ENCODE measurements at places on chromosomes 5 and 9.

- no peak for DNase-seq
Measured at GRCh38 chr5:14818931-14819790, 52.4 kb downstream of the ANKH start.

- no peak for DNase-seq
Measured at GRCh38 chr5:65017636-65018035, 248.9 kb downstream of the CWC27 start.

DNA sequence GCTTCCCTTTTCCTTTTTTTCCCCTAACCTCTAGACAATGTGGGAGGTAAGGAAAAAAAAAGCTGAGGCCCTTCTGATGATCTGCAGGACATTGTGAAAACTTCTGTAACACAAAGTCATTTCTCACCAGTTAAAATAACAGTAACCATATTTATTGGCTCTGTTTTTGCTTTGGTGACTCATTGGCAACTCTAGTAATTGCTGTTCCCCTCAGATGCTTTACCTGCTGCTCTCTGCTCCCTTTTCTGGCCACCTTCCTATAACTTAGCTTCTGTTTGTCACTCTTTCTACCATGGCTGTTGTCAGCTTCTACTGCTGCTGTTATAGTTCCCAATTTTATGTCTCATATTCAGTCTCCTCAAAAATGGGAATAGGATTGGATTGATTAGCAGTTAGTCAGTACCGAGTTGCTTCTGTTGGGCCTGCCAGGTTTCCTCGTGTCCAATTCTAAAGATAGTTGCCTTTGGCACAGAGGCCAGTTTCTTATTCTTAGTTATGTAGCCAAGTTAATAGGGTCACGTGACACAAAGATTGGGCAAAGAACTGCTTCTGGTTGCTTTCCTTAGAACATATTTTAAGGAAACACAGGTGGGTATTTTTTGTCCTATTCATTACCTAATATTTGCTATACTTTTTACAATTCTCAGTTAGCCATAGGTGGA is 16.8 kb downstream of the SCAMP1 start:
- DNase-seq = no peak

DNA sequence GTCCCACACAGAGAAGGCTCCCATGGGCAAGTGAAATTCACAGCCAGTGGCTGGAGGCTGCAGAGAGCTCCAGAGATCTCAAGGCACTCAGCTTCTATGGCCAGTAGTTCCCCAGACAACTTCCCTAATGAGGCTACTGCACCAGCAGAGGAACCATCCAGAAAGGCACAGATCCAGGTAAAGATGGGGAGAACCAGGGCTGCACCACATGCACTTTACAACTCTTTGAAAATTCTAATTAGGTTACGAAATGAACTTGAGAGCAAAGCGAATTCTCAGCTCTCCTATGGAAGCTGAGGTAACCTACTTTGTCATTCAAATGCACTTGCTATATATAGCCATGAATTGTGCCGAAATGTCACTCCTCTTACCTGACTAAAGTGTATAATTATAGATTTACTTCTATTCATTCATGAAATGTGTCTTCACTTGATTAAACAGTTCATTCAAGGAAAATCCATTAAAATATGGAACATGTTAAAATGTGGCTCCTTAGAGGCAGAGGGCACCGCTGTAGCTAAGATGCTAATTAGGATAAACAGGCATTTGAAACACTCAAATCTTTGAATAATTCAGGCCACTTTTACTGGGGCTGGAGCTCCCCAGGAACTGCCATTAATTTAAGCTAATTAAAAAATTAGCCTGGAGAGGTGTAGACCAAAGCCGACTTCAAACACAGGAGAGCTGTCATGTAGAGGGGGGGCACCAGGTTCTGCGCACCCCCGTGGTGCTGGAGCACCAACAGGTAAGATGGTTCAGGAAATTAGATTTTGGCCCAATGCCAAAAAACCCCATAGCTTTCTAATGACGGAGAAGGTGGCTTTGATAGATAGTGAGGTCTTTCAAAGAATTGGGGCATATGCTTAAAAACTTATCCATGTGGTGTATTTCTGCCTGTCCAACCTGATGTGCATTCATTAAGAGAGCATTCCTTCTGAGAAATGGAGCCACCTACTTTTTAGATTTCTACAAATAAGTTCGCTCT is 204.1 kb downstream of the GABBR2 start:
- no peak for DNase-seq

DNA sequence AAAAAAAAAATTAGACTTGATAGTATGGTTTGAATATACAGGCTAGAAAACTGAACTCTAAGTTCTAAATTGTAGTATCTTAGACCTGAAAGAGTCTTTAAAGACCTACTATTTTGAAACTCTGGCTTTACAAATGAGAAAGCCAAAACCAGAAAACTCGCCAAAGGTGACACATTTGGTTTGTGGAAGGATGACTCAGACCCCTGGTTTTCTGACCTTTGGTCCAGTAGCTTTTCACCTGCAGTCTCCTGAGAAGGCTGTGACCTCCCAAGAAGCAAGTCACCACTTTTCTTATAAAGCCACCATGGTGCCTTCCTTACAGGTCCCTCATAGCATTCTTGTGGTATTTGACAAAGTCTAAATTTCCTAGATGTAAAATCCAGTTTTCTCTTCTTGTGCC is 102.1 kb upstream of the CEP78 start:
- no peak for DNase-seq

DNA sequence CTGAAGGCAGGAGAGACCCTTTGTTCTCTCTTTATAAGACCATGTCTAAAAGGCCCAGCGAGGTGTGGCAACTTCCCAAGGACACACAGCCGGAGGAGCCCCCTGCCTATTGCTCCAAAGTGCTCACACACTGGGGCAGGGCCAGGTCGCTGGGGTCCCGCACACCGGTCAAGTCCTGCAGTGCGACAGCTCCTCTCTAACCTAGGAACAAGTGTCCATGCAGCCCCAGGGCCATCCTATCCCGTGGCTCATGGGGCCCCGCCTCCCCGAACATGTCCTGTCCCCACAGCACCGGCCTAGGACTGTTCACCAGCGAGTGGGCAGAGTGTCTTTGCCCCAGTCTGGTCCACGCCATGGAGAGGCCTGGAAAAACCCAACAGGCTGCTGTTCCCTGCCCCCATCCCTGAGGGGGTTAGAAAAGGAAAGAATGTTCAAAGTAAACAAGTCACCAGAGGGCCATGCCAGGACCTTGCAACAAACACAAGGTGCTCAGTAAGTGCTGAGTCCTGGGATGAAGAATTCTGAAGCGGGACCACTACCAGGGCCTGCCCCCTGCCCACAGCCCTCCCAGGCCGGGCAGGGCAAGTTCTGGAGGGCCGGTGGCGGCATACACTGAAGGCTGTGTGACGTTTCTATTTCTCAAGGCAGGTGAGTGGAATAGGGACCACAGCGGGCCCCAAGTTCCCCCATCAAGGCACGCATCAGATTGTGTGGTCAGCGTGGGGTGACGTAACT is 938 bp downstream of the NINJ1 start:
- DNase-seq = peak; percentile 72

GRCh38 chr5:74540622-74541021 is 99.9 kb downstream of the ENC1 start:
- no peak for DNase-seq

DNA sequence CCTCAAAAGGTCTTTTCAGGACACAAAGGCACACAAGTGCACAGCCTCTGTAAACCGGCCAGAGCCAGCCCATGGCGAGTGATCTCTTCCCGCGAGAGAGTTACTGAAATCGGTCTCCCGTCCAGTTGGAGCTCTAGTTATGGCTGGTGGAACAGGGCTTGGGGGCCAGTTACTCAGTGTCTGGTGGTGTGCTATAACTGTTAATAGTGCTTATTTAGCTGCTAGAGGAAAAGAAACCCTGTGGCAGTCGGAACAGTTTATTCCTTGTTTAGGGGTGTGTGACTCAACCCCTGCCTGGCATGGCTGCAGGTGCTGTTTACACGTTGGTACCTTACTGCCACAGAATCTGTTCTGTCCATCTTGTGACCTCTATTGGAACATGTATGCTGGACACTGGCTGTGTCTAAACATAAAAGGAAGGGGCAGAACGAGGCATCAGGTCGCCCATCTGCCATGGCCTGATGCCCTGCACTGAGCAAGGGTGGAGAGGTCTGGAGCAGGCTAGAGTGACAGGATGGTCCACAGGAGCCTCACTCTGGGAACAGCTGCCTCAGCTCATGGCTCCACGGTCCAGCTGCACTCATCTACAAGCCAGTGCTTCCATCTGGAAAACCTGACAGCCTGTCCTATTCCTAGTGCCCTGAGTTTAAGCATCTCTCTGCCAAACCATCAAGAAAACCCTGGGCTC is 49.6 kb upstream of the SIMC1 start:
- no peak for DNase-seq

DNA sequence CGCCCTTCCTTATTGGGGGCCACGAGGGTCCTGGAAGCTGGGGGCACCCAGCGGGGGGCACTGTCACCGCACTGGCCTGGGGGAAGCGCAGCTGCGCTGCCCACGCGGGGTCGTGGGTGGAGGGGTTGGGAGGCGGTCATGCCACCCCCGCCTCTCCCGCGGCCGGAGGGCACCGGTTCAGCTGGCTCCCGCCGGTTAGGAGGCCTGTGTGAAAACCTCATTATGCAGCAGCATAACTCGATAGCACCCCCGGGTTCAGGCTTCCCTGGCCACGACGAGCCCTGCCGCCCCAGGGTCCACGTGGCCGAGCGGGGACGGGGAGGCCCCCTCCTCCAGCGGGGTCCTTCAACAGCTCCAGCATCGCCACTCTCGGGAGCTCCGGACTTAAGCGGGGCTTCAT is 91.2 kb upstream of the ERCC6L2 start:
- no peak for DNase-seq

- no peak for DNase-seq
Measured at GRCh38 chr5:88748666-88749065, 134.3 kb downstream of the MEF2C start.

GRCh38 chr5:16140944-16141343 is 38.6 kb downstream of the MARCHF11 start:
- DNase-seq = no peak

- DNase-seq = no peak
Measured at GRCh38 chr9:16626577-16627130, 243.8 kb downstream of the BNC2 start.

- DNase-seq = no peak
Measured at GRCh38 chr5:87850843-87851242, 417.8 kb downstream of the TMEM161B start.

- no peak for DNase-seq
Measured at GRCh38 chr9:69145144-69145715, 28.8 kb upstream of the TJP2 start.

- no peak for DNase-seq
Measured at GRCh38 chr5:153168241-153168640, 322.2 kb upstream of the GRIA1 start.

- no peak for DNase-seq
Measured at GRCh38 chr5:139660105-139660922, 12.2 kb downstream of the CXXC5 start.

DNA sequence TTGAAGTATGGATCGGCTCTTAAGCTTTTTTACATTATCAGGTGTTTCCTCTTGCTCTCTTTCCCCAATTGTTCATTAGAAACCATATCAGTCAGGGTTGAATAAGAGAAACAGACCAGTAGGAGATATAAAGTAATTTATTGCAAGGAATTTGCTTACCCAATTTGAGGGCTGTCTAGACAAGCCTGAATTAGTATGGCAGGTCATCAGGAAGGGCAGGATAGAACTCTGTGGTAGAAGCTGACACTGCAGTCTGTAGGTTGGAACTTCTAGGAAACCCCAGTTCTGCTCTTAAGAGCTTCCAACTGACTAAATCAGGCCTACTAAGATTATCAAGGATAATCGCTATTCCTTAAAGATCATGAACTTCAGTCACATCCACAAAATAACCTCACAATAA is 24.3 kb downstream of the ISOC1 start:
- no peak for DNase-seq

GRCh38 chr5:77644371-77645157 is 6.1 kb upstream of the OTP start:
- no peak for DNase-seq

GRCh38 chr9:3323714-3324113 is 202.1 kb downstream of the RFX3 start:
- DNase-seq = no peak

GRCh38 chr5:17445185-17445584 is 52.8 kb upstream of the TAF11L2 start:
- no peak for DNase-seq

- DNase-seq = no peak
Measured at GRCh38 chr9:96121136-96121535, 180.8 kb downstream of the HSD17B3 start.

- DNase-seq = peak; percentile 3
Measured at GRCh38 chr9:6194934-6195333, 20.7 kb upstream of the IL33 start.

DNA sequence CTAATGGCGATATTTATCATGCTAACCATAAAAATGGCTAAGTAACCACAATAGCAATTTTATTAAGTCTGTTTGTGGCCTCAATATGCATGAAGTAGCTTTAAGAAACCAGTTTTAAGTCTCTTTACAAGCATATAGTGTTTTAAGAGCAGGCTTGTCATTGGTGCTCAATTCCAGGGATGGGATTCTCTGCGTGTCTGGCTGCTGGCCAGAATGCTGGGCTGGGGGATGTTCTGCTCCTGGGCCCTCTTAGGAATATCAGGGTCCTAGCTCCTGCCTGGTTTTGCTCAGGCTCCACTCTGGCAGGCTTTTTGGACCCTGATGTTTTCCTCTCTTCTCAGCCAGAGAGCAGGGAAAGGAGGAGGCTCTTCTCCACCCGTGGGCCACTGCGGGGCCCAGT is 127.2 kb downstream of the PDE8B start:
- no peak for DNase-seq

DNA sequence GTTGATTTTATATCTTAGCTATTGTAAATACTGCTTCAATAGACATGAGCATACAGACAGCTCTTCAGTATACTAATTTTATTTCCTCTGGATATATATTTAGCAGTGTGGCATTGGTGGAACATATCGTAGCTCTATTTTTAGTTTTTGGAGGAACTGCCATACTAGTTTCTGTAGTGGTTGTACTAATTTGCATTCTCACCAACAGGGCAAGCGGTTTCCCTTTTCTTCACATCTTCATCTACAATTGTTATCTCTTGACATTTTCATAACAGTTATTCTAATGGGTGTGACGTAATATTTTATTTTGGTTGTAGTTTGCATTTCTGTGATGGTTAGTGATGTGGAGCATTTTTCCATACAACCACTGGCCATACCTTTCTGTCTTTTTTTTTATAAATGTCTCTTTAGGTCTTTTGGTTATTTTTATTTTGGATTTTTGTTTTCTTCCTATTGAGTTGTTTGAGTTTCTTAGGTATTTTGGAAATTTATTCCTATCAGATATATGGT is 32.5 kb downstream of the TAF11L14 start:
- no peak for DNase-seq

DNA sequence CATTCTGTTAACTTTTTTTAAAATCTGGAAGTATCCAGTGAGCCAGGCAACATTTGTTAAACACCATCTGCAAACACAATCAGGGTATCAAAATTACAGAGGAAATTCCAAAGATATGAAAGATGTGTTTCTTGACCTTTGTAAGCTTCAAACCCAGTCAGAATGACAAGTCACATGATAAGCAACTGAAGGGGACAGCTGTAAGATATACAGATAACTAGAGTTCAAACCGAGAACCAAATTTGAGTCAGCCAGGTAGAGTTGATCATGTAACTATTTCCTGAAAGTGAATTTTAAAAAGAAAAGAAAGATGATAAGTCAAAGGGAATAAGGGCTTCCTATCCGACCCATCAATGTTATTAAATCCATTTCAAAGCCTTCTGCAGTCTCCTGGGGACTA is 196.2 kb downstream of the DEPDC1B start:
- DNase-seq = no peak

- no peak for DNase-seq
Measured at GRCh38 chr5:125149110-125149509, 402.7 kb upstream of the ZNF608 start.
